NCI-H345 (cell line): ENCODE measurements at places on chromosomes 13 and 19.

DNA sequence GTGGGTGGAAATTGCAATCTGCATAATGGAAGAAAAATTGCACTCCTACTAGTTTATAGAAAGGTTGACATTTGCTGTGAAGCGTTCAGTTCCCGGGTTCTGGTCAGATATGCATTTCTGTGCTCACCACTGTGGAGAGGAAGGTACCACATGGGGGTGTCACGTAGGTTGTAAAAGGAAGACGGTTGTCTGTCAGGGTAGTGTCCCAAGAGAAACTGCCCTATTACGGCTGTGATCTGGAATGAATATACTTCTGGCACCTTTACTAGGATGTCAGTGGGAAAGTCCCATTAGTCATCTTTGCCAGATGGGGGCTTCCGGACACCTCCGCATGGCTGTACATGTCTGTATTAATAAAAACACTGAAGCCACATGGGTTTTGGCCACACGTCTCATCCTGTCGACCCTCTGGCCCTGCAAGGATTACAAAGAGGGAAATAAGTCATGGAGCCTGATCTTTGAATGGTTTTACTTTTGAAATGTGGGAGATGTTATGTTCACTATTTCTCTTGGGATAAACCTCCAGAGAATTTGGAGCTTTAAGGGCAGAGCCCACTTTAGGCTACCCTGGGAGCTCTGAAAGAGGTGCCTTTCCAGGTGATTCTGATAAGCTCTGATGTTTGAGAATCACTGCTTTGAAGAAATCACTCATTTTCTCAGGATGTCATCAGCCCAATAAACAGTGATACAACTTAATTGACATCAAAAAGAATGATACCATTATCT lies 133.9 kb downstream of the AKAP11 start:
- no peak for DNase-seq

DNA sequence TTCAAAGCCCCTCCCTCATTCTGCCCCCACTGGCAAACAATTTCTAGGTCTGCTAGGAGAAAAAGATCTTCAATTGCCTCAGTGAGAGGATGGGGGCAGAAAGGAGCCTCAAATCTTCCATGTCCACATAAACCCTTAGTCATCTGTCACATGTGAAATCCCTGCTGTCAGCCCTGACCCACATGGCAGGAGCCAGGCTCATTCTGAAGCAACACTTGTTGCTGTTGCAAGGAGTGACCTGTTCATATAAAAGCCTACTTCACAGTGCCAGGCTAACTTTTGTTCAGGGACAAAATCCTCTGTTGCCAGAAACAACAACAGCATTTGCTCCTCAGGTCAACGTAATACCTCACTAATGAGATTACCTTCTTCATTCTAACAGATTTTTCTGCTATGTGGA lies 70.5 kb downstream of the IRS2 start:
- no peak for DNase-seq

- DNase-seq = no peak
Measured at GRCh38 chr13:99766641-99767045, 204.9 kb downstream of the ZIC5 start.

- no peak for DNase-seq
Measured at GRCh38 chr19:17751912-17752273, 616 bp downstream of the FCHO1 start.

GRCh38 chr19:14467816-14468215 lies 7.3 kb downstream of the PTGER1 start:
- DNase-seq = no peak

DNA sequence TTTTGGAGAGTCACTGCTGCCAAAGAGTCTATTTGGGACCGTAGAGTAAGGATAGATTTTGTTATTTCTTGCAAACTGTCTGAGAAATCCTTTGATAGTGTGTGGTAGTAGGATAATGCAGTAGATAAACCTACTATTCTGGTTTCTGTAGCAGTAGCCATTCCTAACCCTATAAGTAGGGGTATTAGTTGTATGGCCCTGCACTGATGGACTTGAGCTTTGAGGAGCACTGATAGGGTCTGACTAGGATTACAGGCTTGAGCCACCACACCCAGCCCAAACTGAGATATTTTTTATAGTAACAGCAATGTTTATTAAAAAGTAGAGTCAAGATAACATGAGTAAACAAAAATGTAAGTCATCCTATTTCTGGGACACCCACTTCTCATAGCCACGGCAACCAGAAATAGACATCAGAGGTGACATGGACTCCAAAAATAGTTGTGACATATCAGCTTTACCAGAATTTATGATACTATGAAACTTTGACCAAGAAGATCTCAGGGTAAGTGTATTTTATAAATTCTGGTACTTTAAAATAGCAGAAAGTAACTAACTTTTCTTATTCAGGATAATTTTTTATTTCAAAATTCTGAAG lies 479.1 kb downstream of the SUCLA2 start:
- no peak for DNase-seq

GRCh38 chr19:48539503-48540096 lies 12.4 kb upstream of the SULT2B1 start:
- peak; percentile 93 for DNase-seq

GRCh38 chr13:101449790-101450748 lies 2.4 kb upstream of the ITGBL1 start:
- DNase-seq = no peak

GRCh38 chr19:42312370-42312769 lies 739 bp upstream of the TMEM145 start:
- DNase-seq = no peak

DNA sequence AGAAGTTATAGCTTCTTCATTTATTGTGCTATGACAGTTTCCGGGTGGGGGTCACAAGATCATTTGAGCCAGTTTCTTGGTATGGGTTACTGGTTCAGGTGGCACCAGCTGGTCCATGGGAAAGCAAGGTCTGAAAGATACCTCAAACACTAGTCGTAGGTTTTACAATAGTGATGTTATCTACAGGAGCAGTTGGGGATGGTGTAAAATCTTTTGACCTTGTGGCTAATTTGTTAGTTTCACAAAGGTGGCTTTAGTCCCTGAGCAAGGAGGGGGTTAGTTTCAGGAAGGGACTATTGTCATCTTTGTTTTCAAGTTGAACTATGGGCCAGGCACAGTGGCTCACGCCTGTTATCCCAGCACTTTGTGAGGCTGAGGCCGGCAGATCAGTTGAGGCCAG lies 24.6 kb downstream of the CHST8 start:
- DNase-seq = no peak

- no peak for DNase-seq
Measured at GRCh38 chr13:96652506-96652905, 341.8 kb downstream of the OXGR1 start.

GRCh38 chr13:106233134-106233735 lies 302.2 kb downstream of the EFNB2 start:
- DNase-seq = no peak

- no peak for DNase-seq
Measured at GRCh38 chr19:13063461-13064091, 39.1 kb downstream of the LYL1 start.

GRCh38 chr19:51807111-51807701 lies 12.2 kb downstream of the FPR3 start:
- no peak for DNase-seq

DNA sequence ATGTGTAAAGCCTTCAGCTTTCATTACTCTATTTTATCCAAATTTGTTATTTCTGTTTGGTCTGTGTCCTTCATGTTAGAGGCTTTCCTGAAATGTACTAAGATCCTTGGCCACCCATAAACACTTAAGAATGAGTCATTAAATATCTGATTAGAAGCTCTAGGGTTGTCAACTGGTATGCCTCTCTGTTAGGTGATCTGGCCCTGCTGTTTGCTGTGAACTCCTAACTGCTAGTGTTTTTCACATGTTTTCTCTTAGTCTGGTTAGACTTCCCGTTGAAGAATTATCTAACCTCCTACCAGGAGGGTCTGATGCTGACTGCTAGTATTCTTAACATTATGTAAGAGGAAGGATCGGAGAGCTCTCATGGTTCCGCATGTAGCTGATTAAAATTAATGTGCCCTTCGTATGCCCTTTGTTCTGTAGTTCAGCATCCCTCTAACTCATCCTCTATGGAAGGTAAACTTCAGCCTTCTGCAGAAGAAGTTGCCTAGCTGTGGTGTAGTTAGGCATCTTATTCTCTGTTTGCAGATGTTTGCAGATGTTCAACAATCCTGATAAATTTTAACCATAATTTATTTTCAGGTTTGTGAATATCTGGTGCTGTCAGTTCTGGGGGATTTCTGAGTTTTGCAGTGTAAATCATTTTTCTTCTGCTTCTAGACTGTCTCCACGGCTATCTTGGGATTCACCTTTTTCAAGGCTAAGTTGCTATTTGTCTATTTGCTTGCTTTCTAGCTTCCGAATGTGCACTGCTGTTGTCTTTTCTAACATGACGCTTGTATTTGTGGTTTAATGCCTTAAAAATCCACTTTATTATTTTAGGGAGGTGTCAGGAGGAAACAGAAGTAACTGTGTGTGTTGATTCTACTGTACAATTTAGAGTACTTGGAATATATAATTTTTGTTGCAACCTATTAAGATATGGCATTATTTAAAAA lies 207.2 kb upstream of the SPRY2 start:
- no peak for DNase-seq

- DNase-seq = no peak
Measured at GRCh38 chr13:61010358-61010757, 405.3 kb downstream of the PCDH20 start.

GRCh38 chr13:67977066-67977465 lies 746.9 kb upstream of the PCDH9 start:
- no peak for DNase-seq

GRCh38 chr19:17121736-17122293 lies 46.2 kb downstream of the MYO9B start:
- no peak for DNase-seq

DNA sequence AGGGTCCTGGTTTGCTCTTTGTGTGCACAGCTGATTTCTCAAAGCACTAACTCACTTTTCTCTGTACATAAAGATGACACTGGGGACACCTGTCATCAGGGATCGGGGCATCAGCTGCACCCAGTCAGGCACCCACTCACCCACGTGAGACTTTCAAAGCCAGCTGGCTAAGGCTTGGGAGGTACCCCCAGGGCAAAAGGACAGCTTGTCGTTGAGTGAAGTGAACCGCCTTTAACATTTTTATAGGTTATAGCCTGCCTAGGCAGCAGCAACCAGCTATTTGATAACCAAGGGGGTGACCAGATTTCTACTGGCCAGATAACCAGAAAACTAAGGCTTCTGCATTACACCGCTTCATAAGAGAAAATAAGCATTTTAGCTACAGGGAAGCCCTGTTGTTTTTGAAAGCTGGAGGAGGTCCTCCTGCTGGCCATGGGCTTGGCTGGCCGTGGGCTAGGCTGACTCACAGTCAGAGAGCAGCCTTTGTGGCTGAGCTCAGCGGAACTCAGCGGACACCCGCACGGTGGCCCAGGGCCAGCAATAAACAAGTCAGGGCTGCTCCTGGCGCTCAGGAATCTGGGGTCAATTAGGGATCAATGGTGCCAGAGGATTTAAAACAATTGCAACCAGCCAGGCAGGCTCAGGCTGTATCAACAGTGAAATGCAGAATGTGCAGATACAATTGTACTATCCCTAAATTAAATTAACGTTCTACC lies 57.1 kb downstream of the ALOX5AP start:
- no peak for DNase-seq

GRCh38 chr19:50510700-50511068 lies 307 bp downstream of the JOSD2 start:
- peak; percentile 83 for DNase-seq

- DNase-seq = no peak
Measured at GRCh38 chr13:63433546-63434150, 2018.0 kb upstream of the PCDH20 start.

DNA sequence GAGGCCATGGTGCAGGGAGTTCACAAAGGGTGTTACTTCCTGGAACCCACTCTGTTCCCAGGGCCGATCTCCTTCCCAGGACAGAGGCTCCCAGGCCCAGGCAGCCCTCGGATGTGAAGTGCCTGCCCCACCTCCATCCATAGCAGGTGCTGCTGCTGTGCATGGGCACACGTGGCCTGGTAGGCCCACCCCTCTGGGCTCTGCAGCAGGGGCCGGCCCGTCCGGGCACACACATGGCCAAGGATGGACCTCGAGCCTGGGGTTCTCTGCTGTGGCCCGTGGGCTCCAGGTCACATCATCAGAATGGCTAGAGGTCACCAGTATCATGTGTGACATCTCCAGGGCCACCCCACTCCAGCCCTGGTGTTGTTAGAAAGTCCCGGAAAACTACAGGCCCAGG lies 71.8 kb downstream of the GADD45B start:
- DNase-seq = no peak

- DNase-seq = no peak
Measured at GRCh38 chr13:95269756-95270155, 31.5 kb downstream of the ABCC4 start.

DNA sequence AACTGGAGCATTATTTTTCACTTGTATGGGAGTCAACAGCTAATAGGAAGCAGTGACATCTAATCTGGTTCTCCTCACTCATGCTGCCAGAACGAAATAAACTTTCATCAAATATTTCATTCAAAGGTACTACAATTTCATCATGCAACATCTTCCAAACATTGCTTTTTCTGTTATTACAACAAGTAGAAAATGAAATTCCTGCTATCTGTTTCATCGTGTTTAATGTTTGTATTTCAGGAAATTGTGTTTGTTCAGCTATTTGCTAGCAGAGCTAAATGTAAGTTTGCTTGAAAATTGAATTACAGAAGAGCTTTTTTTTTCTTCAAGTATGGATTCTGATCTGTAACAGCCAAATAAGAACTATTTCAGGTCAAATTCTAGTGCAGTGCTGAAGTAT lies 90.1 kb downstream of the SLITRK6 start:
- no peak for DNase-seq
